ENCODE measurements at places on chromosomes 12 and 14.

GRCh38 chr12:117854339-117855012 is 114.3 kb downstream of the KSR2 start:
- DNase-seq = peak; percentile 38

DNA sequence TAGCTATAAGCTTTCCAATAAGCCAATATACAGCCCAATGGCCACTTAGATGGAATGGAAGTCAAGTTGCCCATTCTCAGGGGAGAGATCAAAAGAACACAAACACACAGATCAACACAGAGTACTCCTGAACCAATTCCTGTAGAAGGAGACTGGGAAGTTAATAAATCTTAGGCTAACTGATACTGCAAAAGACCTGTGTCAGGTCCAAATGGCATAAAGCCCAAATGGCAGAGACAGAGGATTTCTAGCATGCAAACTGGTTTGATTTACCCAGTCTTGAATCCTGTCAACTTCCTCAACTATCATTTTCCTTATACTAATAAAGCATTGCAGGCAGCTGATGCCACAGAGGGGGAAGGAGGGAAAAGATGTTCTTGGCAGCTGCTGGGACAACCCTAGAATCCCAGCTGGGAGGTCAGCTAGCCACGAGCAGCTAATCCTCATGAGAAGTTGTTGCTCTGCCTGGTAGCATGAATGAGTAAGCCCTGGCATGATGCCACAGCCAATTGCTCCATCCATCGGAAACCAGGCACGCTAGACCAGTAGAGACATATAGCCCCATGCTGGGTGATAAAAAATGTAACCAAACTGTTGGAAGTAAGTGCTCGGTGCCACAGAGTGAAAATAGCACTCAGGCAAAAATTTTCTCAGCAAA is 26.2 kb downstream of the ANG start:
- DNase-seq = peak; percentile 32

DNA sequence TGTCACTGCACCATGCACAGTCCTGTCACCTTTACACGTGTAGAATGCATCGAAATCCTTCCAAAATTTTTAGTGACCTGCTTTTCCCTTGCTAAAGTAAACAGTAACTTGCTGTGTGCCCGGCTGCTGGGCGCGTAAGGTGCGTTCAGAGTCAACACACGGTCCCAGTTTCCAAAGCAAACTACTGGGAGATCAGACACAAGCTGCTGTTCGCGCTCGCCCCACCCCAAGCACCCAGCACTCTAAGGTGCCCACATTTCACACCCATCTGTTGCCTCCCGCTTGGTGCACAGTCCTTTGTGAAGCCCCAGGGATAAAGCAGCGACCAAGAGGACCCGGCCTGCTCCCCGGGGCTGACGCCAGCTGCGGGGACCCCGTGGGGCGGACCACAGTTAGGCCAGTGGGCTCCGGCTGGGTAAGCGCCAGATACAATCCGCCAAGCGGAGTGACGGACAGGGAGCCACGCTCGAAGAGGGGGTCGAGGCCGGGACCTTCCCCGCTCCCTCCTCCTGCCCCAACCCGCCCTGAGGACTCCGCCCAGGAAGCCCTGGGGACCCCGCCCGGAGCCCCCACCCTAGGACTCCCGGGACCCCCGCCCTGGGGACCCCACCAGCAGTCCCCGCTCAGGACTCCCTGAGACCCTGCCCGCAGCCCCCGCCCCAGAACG is 633 bp downstream of the STX2 start:
- DNase-seq = peak; percentile 39

GRCh38 chr14:22561661-22562579 is 27.1 kb downstream of the DAD1 start:
- DNase-seq = no peak

DNA sequence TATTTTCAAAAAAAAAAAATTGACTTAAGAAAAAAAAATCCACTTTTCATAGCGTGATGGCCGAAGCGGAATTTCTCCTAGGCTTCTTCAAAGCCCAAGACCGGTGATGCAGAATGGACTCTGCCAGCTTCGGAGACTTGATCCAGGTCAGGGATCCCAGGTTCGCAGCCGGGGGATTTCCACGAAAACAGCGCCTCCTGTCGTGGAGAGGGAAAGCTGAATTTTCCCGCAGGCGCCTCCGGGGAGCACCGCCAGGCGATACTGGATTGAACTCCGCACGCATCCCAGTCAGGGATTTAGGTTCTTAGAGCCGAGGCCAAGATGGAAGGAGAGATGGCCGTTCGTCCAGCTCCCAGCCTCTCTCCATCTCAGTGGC is 2.1 kb downstream of the TTC6 start:
- DNase-seq = no peak

DNA sequence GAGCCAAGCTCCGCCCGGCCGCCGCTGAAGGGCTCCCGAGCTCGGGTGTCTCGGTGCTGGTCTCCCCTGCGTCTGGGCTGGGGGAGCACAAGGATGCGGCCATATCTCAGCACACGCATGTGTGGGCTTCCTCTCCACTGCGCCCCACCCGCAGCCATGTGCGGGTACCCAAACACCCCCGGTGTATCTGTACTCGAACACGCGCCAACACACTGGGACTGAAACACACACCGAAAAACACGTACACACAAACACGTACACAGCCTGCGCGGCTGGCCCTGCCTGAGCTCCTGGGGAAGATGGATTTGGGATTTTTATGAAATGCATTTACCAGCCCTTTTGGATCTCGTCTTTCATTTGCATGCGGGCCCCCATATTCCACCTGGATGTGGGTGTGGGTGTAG is 897 bp upstream of the TBX3 start:
- peak; percentile 34 for DNase-seq

DNA sequence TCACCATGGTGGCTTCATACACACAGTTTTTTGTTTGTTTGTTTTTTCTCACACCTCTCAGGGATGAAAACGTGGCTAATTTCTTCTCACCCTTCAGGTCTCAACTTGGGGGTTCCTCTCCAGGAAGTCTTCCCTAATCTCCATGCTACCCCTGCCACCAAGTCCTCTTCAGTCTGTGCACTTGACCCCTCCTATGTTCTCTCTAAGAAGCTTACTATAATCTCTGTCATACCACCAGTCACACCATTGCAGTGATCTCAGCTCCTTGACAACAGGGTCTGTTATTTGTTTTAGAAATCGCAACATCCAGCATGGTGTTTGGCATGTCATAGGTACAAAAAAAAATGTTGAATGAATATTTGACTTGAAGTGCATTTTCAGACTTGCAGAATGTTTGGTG is 83.4 kb downstream of the PRORP start:
- no peak for DNase-seq

DNA sequence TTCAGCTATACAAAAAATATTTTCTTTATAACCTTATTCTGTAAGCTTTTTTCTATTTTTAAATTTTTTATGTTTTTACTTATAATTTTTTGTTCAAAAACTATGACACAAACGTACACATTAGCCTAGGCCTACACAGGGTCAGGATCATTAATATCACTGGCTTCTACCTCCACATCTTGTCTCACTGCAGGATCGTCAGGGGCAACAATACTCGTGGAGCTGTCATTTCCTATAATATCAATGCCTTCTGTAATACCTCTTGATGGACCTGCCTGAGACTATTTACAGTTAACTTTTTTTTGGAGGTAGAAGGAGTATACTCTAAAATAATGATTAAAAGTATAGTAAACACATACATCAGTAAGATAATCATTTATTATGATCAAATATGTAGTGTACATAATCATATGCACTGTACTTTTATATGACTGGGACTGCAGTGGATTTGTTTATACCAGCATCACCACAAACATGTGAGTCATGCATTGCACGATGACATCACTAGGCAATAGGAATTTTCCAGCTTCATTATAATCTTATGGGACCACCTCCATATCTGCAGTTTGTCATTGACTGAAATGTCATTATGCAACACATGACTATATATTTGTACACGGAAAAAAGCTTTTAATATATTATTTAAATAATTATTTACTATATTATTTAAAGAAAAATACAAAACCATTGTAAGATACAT is 18.5 kb upstream of the PMCH start:
- peak; percentile 8 for DNase-seq

Measured in hepatic stellate cell (primary cell).